ENCODE measurements at places on chromosomes 2 and 18.

GRCh38 chr2:219731173-219731572 is 103.7 kb downstream of the SLC4A3 start:
- DNase-seq, result no peak

- no peak for DNase-seq
These were observed 41.8 kb upstream of the HAAO start for GRCh38 chr2:42834161-42834560.

DNA sequence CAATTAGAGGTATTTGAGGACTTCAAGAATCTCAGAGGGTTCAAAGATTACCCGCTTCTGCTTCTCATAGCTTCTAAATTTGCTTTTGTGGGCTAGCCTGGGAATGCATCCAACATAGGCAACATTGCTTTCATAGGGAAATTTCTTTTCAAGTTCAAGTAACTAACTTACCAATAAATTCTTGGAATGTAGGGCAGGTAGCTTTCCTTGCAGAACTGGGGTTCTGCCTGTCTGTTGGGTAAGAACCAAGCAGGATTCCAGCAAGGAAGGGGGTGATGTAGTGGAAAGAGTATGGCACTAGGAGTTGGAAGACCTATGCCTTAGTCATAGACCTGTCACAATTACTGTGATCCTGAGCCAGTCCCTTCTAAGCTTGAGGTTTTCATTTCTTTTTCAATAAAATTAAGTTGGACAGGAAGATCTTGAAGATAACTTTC is 164.1 kb downstream of the FHOD3 start:
- DNase-seq, result no peak

- DNase-seq, result no peak
These were observed 1.2 kb downstream of the CABLES1 start for GRCh38 chr18:23136326-23137096.
